Epithelial cell of alveolus of lung (primary cell): ENCODE measurements at places on chromosomes 4 and X. TPM values are rescaled to one million over a fixed set of nuclear protein-coding genes. Genes with fewer than 3 reads are reported as not detected.

UNC5C gene
- 6.7 and 11.4 TPM in 2 replicates for total RNA-seq

GPAT3 gene
- total RNA-seq: 2.6 and 4.2 TPM in 2 replicates

RIBC1 gene
- 0.65 and 1.4 TPM in 2 replicates for total RNA-seq

CXCL6 gene
- total RNA-seq: 48.4 and 374 TPM in 2 replicates

NEIL3 gene
- total RNA-seq: 8.4 and 9.9 TPM in 2 replicates

OSTC gene
- 167 and 282 TPM in 2 replicates for total RNA-seq

OTUD4 gene
- total RNA-seq: 15.1 and 19.7 TPM in 2 replicates

SHROOM3 gene
- total RNA-seq: 4.2 and 19.1 TPM in 2 replicates

HSD17B13 gene
- 0.24 TPM in 1 of 2 replicates, not detected in the other for total RNA-seq

CRMP1 gene
- 4.9 and 16.0 TPM in 2 replicates for total RNA-seq

GPR173 gene
- total RNA-seq: 3.7 and 9.8 TPM in 2 replicates

RGN gene
- 2.0 and 2.1 TPM in 2 replicates for total RNA-seq

CT45A3 gene
- total RNA-seq: not detected in 2 replicates

NDNF gene
- total RNA-seq: 2.6 and 5.1 TPM in 2 replicates

USP17L27 gene
- total RNA-seq: not detected in 2 replicates

ARR3 gene
- total RNA-seq: not detected in 2 replicates

KLKB1 gene
- total RNA-seq: not detected in 2 replicates

PPP2R2C gene
- 0.26 TPM in 1 of 2 replicates, not detected in the other for total RNA-seq

FAM149A gene
- total RNA-seq: 5.6 and 6.6 TPM in 2 replicates

SAGE1 gene
- total RNA-seq: not detected in 2 replicates

SUPT20HL1 gene
- not detected in 2 replicates for total RNA-seq

PPARGC1A gene
- total RNA-seq: under 0.01 and 7.4 TPM in 2 replicates

PHOX2B gene
- total RNA-seq: not detected in 2 replicates

EDA2R gene
- 3.7 and 4.0 TPM in 2 replicates for total RNA-seq

SPP1 gene
- 0.78 TPM in 1 of 2 replicates, not detected in the other for total RNA-seq
